ENCODE measurements at places on chromosomes 6 and 20. TPM values are rescaled to one million over a fixed set of nuclear protein-coding genes. Genes with fewer than 3 reads are reported as not detected.

Gene EYA4
- 0.12 TPM for total RNA-seq

Gene MSH5
- 5.3 TPM for total RNA-seq

Gene CHRNA4
- not detected for total RNA-seq

Gene HLA-DPA1
- 2.8 TPM for total RNA-seq

Gene PPP1R10
- 12.6 TPM for total RNA-seq

Gene PSORS1C2
- not detected for total RNA-seq

Gene ITPR3
- total RNA-seq = 28.9 TPM

Gene PNLDC1
- total RNA-seq = not detected

Gene NRSN1
- total RNA-seq = not detected

Gene CDH4
- total RNA-seq = not detected

Gene ZC3H12D
- under 0.01 TPM for total RNA-seq

Gene GRM1
- total RNA-seq = 0.13 TPM

Gene DSP
- total RNA-seq = 0.25 TPM

Gene SPEF1
- 0.12 TPM for total RNA-seq

Gene ADGRB3
- 1.4 TPM for total RNA-seq

All from aortic smooth muscle cell (primary cell).